ENCODE measurements at places on chromosomes 5 and 9.

GRCh38 chr5:151048526-151048925 is 28.1 kb downstream of the GPX3 start:
- DNase-seq: no peak

GRCh38 chr5:66378407-66378806 is 217.8 kb upstream of the MAST4 start:
- DNase-seq: no peak

- DNase-seq: no peak
Measured at GRCh38 chr5:79686799-79687198, 2.8 kb upstream of the CMYA5 start.

DNA sequence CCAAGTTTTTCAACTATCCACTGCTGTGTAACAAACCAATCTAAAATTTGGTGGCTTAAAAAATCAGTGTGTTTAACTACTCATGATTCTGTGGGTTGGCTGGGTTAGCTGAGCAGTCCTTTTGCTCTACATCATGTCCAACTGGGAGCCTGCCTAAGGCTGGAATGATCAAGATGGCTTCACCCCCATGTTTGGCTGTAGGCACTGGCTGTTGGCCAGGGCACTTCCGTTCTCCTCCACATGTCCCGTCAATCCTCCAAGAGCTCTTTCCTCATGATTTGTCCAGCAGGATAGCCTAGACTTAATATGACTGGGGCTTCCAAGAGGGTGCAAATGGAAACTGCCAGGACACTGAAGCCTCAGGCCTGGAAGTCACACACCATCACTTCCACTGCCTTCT is 17.0 kb upstream of the TSSK1B start:
- no peak for DNase-seq

DNA sequence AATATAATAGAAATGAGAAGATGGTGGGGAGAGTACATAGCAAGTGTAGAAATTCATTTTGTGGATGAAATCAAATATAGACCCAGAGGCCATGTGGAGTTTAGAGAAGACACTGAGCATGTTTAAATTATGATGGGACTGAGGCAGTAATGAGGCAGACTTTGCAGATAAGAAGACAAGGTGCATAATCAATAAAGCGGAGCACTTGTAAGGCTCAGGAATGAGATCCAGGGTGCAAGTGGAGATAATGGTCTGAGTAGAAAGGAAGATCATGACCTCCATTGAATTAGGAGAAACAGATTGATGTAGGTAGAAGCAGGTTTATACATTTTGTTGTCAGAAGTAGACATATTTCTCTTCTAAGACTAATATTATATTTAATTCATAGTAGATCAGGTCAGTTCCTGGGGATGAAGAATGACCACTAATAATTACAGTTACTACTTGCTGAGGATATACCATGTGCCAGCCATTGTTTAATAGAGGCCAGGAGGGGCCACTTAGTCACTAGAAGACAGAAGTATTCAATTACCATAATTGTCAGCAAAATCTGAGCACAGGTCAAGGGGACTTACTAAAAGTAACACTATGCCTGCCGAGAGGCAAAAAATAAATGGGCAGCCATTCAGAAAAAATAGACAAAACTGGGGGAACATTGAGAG is 479.8 kb downstream of the DNAH5 start:
- no peak for DNase-seq

DNA sequence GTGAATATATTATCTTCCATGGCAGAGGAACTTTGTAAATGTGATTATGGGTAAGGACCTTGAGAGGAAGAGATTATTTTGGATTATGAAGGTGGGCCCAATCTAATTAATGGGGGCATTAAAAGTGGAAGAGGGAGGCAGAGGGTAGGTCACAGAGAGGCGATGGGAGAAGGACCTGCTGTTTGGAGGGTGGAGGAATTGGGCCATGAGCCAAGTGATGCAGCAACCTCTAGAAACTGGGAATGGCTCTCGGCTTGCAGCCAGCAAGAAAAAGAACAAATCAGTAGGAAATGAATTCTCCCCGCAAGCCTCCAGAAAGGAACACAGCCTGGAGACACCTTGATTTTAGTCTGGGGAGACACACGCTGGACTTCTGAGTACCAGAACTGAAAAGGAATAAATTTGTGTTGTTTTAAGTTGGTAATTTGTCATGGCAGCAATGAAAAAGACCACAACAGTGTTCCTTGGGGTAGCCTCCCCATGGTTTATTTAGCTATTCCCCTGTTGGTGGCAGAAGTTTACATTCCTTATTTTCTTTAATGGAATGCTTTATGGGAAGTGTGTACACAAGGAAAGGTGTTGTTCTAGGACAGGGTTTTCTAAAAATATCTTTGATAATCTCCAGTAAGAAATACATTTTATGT is 103.6 kb downstream of the HSPA4 start:
- DNase-seq: no peak

- DNase-seq: no peak
Measured at GRCh38 chr5:170097934-170098333, 7.8 kb upstream of the FOXI1 start.

- no peak for DNase-seq
Measured at GRCh38 chr9:89470224-89470839, 27.6 kb downstream of the SEMA4D start.

DNA sequence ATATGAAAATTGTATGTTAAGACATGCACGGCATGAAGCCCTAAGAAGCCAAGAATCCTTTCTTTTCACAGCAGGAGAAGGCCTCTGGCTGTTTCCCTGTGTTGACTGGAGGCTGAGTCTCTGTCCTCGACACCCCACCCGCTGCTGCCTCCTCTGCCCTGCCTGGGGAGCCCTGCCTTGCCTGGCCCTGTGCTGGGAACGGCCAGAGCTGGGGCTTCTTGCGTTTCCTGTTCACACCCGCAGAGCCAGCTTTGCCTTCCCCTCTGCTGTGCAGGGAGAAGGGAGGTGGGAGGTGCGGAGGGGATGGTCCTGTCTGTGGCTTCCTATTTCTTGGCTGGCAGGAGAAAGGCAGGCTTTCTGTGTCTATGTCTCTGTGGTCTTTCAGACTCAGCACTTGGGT is 6.9 kb upstream of the GMCL2 start:
- no peak for DNase-seq

DNA sequence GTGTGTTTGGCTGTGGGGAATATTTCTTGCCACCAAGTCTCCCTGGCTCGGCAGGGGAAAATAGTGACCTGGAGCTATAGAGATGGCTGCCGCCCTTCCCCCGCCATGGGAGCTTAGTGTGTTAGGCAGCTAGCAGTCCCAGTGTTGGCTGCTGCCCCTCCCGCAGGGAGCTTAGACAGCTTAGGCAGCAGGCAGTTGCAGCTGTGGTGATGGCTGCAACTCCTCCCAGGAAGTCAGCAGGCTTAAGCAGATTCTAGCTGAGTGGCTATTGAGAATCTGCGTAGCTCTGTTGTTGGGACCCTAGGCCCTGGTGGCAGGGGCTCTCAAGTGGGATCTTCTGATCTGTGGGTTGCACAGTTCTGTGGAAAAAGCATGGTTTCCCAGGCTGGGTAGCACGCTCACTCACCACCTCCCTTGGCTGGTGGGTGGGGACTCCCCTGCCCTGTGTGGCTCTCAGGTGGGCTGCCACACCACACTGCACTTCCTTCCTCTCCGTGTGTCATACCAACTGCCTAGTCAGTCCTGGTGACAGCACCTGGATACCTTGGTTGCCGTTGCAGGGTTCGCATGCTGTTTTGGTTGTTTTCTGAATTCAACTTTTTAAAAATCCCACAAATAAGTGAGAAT is 9.3 kb downstream of the OR1N2 start:
- no peak for DNase-seq

GRCh38 chr9:10855847-10856246 is 243.0 kb upstream of the PTPRD start:
- no peak for DNase-seq

DNA sequence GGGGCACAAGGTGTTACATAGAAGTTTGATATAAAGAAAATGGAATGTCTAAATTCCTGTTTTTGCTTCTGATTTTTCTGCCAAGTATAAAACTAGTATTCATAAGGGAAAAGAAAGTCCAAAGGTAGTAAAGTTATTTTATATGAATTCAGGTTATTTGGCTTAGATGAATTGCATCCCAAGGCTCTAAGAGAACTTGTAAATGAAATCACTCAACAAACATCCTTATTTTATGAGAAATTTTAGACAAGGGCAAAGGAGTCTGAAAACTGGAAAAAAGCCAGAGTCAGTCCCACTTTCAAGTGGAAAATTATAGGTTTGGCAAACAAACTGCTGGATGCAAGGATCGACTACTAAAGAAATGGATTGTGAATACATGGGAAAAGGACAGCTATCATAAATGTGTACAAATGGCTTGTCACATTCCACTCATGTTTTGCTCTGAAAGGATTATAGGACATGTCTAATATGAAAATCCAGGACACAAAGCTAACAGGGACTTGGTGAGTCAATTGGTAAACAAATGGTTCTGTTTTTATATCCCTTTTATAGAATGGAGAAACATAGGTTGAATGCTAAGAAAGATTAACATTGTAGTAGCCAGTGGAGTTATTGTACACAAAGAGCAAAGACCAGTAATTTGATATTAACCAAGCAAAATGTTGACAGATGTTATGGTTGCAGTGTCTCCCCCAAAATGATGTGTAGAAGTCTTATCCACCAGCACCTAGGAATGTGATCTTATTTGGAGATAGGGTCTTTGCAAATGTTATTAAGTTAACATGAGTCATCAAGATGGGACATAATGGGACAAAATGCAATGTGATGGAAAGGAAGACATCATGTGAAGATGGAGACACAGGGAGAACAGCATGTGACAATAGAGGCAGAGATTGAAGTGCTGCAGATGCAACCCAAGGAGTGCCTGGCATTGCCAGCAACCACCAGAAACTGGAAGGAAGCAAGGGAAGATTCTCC is 495.7 kb downstream of the TLE1 start:
- DNase-seq: no peak

DNA sequence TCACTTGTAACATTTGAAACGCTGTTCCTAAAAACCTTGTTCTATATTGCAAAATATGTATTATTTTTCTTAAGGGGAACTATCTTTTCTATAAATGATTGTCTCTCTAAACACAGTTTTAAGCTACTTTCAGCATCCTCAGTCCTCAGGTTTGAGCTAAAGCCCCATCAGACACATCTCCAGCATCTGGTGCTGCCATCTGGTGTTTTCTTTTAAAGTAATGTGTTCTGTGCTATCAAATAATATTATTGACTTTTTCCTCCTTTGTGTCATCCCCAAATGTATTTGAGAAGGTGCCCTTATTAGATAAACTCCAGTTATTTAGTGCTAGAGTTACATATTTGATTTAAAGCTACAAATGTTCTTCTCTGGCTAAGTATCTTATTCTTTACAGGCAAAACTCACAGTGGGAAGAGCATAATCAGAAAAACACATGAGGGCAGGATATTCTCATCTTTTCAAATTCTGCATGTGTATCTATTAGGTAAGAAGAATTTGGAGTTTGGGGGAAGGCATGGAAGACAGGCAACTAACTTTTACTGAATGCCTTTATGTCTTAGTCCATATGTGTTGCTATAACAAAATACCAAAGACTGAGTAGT is 27.5 kb downstream of the ZNF474 start:
- DNase-seq: no peak

- DNase-seq: no peak
Measured at GRCh38 chr5:174325961-174326360, 280.5 kb downstream of the NSG2 start.

DNA sequence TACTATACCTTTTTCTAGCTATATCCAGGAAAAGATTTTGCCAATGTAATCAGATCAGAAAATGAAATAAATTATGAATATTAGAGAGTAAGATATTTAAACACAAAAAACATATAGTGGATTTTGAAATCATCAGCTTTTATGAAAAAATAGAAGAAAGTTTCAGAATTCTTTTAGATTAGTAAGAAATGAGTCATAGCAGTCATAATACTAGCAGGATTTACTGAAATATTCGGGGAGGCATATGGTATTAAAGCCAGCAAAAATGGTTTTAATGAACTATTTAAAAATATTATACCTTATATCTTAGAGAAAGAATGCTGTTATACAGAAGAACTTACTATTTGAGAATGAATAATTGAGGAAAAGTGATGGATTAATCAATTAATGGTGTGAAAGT is 303.6 kb upstream of the NUDT12 start:
- no peak for DNase-seq

GRCh38 chr5:124662181-124662781 is 84.2 kb downstream of the ZNF608 start:
- DNase-seq: no peak

GRCh38 chr9:91187311-91187964 is 174.3 kb downstream of the AUH start:
- no peak for DNase-seq

DNA sequence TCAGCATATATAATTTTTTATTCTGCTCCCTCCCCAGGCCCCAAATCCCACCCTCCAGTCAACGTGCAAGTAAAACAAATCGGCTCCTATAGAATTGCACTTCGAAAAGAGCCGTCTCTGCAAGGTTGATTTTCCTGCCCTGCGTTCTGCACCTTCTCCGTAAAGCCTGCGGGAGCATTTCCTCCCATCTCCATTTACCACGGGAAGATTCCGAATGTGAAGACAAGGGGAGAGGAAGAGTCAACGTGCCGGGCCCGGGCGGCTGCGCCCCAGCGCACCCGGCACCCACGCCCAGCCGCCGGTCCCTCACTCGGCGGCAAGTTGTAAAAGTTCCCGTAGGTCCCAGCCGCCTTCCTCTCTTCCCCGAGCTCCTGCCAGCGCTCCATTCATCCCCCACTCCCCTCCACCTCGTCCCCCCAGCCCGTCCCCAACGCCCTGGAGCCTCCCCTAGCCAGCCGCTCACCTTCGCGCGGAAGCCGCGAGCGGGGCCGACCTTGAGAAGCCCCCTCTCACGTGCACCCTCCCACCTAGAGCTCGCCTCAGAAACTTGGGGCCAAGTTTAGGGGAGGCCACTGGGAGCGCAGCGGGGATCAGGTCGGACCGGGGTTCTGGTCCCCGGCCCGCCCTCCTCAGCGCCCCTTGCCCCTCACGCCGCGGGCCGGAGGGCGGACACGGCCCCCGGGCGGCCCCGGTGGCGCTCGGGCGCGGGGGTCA is 431 bp downstream of the BNC2 start:
- no peak for DNase-seq

DNA sequence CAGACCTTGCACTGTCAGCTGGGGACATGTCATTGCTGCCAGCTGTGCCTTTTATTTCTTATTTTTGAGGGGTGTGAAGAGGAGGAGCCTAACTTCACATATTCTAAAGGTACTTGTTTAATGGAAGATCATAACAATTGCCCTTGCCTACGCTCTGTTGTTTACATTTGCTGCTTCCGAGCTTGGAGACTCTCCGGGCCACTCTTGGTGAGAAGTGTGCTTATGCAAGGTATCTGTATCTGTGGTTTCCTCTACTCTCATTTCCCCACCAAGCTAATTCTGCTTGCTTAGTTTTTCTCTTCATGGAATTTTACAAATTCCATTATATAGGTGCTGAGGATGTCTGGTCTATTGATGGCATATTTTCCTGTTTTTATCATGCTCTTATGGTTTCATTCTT is 105.3 kb downstream of the RASGRF2 start:
- DNase-seq: no peak

DNA sequence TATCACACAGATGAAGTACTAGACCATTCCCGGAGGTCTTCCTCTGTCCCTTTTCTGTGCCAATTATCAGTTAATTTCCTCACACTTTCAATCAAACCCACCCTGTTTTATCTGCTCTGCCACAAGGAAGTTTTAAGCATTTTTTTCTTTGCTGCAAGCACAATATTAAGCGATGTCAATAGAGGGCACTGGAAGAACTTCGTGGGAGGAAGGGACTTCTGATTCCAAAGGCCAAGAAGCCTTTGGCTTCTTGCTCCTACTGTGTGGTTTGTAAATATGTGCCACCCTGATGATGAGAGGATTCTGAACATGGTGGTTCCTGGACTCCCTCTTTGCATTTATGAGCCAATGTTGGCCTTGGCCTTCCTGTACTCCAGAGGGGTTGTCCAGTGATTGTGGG is 1712.5 kb upstream of the C9orf72 start:
- no peak for DNase-seq

All from stimulated activated CD4-positive, alpha-beta T cell treated with anti-CD3 and anti-CD28 coated beads, Interleukin-15, amount 100 ng/mL, for 1 hour (primary cell).